ENCODE measurements at places on chromosomes 6 and 20.

- DNase-seq, result no peak
Measured at GRCh38 chr6:31851485-31851832, 11.2 kb downstream of the NEU1 start.

GRCh38 chr20:21706261-21707195, 1.1 kb downstream of the PAX1 start:
- DNase-seq, result peak; percentile 2

- DNase-seq, result no peak
Measured at GRCh38 chr20:35578469-35578868, 36.6 kb downstream of the ERGIC3 start.

DNA sequence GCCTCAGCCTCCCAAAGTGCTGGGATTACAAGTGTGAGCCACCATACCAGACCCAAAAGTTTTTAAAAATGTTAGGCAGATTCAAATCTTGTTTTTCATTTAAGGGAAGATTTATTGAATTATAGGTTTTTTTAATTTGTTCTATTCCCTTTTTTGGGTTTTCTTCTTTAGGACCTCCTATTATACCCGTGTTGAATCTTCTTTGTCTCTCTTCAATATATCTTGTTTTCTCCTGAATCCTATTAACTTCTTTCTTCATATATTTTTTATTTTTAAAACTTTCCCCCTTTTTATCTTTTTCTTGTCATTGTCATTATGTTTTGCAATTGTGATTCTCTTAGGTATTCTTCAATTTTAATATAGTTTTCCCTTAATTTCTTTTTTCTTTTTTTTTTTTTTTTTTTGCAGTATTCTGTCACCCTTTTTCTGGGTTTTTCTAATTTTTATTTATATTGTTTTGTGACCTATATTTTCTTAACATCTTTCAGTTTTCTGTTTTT, 45.9 kb upstream of the NOP56 start:
- DNase-seq, result no peak

DNA sequence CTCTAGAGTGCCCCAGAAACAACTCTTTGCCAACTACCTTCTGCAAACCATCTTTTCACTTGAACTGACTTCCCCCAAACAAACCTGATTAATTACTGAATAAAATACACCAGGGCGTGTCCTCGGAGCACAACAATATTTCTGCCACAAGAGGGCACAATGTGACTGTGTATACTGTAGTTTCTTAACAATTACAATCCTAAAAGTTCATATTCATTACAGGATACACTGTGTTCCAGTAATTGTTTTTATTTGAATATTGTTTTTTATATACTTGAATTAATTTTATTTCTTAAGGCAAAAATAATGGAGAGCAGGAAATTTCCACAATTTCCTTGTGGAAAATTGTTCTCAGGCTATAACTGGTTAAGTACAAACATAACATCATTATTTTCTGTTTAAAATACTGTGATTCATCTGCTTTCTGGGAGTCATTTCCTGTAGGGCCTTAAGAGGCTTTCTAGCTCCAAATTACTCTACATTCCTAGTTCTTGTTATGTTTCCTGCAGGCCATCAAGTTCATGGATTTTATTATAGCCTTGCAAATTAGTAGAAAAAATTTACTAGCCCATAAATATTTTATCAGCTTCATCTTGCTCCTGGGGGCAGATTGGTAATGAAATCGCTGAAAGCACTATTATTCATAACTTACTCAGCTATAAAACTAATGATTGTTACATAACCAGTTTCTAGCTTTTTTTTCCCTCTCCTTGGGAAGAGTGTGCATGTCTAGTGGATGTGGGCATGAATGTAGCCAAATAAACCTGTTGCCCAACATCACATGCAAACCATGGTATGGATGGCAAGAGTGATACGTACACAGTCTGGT, 51.9 kb upstream of the SLC22A16 start:
- peak; percentile 93 for DNase-seq

- no peak for DNase-seq
Measured at GRCh38 chr6:46287681-46288080, 116.9 kb upstream of the ENPP5 start.

DNA sequence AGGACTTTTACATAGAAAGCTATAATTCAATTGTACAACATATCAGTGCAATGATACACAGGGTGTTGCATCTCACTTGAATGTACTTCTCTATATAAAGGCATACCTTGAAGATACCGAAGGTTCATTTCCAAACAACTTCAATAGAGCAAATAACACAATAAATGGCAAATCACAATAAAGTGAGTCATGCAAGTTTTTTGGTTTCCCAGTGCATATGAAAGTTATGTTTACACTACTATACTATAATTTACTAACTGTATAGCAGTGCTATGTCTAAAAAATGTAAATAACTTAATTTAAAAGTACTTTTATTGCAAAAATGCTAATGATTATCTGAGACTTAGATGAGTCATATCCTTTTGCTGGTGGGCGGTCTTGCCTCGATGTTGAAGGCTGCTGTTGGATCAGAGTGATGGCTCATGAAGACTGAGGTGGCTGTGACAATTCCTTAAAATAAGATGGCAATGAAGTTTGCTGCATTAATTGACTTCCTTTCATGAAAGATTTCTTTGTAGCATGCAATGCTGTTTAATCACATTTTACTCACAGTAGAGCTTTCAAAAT, 188.8 kb downstream of the TASP1 start:
- peak; percentile 50 for DNase-seq

- DNase-seq, result peak; percentile 44
Measured at GRCh38 chr6:37524025-37524969, 24.6 kb upstream of the CCDC167 start.
